ENCODE measurements at places on chromosomes 16 and 17.

DNA sequence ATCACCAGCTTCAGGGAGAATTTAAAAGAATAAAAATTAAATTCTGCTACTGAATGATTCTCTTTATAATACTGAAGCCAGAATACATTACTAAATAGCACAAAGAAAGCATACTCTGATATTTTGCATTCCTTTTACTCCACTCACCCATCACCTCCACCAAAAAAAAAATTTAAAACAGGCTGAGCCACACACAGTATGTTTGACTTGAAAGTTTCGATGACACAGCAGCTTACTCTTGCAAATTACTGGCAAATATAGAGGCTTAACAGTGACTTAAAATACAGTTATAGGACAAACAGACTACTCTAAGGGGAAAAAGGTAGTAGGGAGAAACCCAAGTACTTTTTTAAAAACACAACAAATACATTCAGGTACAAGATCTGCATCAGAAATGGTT lies 39.2 kb downstream of the GPATCH8 start:
- DNase-seq = no peak

DNA sequence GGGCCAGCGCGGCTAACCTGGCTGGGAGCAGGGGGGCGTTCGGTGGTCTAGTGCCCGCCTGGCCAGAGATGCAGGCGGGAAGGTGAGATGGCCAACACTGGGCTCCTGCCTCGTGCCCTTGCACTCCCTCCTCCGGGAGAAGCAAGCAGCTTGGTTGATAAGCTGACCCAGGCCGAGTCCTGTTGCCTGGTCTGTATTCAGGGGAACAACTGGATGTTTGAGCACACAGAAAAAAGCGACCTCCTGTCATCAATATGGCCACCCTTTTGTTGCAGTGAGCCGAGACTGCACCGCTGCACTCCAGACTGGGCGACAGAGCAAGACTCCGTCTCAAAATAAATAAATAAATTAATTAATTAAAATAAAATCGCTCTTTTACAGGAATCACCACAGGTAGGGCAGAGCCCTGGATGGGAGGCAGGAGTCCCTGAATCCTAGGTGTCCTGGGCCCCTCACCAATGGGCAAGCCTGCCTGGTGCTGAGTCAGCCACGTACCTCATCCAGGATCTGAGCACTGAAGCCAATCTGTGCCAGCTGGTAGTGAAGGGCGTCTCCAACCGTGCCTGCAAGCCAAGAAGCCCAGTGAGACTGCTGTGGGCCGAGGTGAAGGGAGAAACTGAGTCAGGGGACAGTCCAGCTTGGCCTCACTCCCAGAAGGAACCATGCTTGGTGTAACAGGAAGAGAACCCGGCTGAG lies 31.8 kb downstream of the HASPIN start:
- DNase-seq = no peak

DNA sequence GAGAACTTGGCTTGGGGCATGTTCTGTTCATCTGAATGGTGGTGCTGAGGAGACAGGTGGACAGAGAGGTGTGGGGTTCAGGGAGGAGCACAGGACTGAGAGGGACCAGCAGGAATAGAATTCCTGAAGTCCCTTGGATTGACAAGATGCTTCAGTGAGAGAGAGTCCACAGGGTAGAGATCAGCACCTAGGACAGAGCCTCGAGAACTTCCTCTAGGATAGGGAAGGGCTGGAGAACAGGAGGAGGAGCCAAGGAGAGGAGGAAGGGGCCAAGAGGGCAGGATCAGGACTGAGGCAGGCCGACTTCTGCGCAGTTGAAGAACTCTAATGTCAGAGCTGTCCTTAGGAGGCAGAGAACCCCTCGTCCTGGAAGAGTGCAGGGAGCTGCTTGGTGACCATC lies 138.4 kb downstream of the PRKCB start:
- no peak for DNase-seq

DNA sequence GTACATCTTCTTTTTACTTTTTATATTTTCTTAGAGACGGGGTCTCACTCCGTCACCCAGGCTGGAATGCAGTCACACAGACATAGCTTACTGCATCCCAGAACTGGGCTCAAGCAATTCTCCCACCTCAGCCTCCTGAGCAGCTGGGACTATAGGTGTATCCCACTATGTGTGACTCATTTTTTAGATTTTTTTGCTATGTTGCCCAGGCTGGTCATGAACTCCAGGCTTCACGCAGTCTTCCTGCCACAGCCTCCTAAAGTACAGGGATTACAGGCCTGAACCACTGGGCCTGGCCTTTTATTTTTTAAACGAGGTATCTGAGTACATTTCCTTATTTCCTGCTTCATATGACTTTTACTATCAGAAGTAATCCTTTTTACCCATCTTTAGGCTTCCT lies 48.0 kb downstream of the GLG1 start:
- no peak for DNase-seq

DNA sequence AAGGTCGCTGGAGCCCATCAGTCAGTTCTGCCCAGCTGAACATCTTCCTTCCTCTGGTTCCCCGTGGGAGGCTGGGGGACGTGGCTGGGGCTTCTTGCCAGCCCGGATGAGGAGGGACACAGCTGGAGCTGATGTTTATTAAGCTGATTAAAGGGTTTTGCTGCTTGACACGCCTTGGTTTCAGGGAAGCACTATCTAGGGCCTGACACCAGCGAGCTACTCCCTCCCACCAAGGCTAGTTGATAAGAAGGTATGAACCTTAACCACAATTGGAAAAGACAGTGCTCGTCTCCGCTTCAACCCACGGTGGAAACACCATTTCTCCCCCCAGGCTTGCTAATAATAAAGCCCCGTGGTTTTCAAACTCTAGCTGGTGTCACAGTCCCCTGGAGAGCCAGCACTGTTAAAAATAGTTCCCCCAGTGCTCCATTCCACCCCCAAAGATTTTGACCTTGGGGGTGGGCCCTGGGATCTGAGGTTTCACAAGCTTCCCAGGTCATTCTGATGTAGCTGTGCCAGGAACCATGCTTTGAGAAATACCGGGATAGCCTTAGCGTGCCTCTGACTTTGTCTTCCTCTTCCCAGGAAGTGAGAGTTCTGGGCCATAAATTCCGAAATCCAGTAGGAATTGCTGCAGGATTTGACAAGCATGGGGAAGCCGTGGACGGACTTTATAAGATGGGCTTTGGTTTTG lies 5.5 kb downstream of the DHODH start:
- no peak for DNase-seq

GRCh38 chr17:51765282-51766135 lies 393.0 kb downstream of the CA10 start:
- no peak for DNase-seq

- no peak for DNase-seq
Observed at GRCh38 chr17:72775919-72776318, 316.6 kb downstream of the SLC39A11 start.

GRCh38 chr16:476039-476438 lies 50.6 kb downstream of the RAB11FIP3 start:
- DNase-seq = no peak

- DNase-seq = no peak
Observed at GRCh38 chr16:58366247-58367031, 25.8 kb upstream of the GINS3 start.

GRCh38 chr16:85225257-85225656 lies 113.0 kb upstream of the CIBAR2 start:
- no peak for DNase-seq

- DNase-seq = no peak
Observed at GRCh38 chr16:29927070-29927905, 1.3 kb upstream of the KCTD13 start.

DNA sequence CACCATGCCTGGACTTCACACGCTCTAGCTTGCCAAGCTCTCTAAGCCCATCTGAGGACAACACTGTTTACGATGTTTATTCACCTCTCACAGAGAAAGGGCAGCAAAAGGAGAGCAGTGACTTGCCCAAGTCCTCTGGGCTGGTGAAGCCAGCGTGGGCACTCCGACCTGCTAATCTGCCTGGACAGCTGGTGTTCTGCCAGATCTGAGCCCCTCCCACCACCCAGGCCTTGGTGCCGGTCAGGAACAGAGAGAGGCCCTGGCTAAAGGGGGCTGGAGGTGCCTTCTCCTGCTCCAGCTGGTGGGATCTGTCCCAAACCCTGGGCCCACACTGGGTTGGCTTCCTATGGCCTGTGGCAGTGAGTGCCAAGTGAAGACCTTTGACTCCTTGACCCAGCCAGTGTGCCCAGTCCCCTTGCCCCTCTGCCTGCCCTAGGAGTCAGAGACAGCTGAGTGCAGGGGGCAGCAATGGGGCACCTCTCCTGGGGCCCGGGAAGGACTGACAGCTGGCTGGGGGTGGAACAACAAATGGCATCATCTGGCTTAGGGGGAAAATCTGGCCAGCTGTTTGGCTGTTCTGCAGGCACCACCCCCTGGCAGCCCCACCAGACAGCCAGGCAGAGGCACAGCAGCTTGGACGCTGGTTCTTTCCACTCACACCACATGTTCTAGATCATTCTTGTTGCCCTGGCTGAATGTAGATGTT lies 1.8 kb upstream of the SLC4A1 start:
- no peak for DNase-seq

- peak; percentile 90 for DNase-seq
Observed at GRCh38 chr17:44556832-44557606, at the start of gene FZD2. Gene FZD2 (plus strand): TSS chr17:44557484. CDS start chr17:44557689, 205 bp downstream.

DNA sequence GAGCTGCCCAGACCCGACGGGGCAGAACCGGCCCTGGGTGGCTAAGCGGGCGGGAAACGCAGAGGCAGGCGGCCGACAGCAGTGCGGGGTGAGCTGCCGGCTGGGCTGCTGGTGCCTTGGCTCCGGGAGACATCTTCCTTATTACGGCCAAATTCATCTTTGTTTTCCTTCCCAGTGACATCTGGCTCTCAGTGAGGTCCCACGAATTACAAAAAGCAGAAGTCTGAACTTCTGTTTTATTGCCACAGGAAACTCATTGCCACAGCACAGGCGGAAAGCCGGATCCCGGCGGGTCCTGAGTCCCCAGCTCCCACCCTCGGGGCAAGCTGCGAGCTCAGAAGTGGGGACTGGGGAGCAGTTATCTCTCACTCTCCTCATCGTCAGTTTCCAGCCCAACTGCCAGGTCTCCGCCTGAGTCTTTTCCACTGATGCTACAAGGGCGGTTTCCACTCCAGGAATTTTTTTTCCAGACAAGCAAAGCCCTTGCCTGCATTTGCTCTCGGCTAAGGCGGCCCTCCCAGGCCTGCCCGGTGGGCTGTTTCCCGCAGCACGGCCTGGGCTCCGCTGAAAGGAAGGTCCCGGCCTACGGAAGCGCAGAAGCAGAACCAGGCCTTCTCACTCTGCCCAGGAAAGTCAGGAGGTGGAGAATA lies 40.3 kb downstream of the CBFA2T3 start:
- DNase-seq = no peak

GRCh38 chr16:22924492-22924891 lies 110.5 kb downstream of the HS3ST2 start:
- DNase-seq = no peak

- DNase-seq = peak; percentile 64
Observed at GRCh38 chr17:8192070-8192815, 2.3 kb upstream of the BORCS6 start.

GRCh38 chr17:77867308-77867781 lies 91.2 kb upstream of the TNRC6C start:
- DNase-seq = no peak

DNA sequence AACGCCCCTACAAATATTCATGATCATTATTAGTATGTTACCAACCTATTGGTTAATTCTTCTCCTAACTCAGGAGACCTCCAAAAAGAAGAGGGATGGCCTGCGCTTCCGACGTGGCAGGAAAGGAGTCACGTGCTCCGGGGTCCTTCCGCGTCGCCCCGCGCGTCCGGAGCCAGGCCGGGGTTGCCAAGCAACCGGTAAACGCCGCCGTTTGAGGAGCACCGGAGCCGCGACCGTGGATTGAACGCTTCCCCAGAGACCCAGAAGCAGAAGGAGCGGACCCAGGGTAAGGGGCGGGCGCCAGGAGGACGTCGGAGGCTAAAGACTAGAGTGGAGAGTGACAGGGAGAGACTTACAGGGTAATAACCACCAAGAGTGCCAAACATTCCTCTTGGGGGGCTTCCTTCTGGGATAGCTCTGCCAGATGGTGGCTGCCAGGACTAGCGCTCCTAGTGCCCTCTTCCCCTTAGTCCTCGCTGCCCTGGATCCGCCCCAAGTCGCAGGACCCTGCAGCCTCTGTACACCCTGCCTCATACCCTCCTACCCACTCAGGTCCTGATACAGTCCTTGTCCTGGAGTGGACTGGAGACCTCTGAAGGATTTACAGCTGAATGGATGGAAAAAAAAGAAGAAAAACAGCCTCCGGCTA lies at the start of gene DNAI2:
TSS of gene DNAI2 (plus strand) at position 175 of the 649 bp plus-strand sequence. CDS start 7,584 bp downstream, outside the sequence.
- peak; percentile 14 for DNase-seq

DNA sequence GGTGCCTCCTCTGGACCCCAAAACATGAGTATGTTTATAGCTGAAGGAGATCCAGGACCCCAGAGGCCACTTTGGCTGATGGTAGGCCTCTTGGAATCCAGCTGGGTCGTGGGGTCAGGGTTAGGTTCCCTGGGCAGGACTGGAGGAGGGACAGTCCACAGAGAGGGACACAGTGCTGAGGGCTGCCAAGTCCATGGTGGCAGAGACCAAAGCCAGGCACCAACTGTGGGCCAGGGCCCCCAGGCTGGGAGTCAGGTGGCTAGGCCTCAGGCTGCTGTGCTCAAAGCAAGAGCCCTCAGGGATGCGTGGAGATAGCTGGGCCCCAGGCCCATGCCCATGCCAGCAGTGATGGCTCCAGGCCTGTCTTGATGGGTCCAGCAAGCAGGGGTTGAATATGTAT lies 44.1 kb downstream of the RAB11FIP4 start:
- no peak for DNase-seq

DNA sequence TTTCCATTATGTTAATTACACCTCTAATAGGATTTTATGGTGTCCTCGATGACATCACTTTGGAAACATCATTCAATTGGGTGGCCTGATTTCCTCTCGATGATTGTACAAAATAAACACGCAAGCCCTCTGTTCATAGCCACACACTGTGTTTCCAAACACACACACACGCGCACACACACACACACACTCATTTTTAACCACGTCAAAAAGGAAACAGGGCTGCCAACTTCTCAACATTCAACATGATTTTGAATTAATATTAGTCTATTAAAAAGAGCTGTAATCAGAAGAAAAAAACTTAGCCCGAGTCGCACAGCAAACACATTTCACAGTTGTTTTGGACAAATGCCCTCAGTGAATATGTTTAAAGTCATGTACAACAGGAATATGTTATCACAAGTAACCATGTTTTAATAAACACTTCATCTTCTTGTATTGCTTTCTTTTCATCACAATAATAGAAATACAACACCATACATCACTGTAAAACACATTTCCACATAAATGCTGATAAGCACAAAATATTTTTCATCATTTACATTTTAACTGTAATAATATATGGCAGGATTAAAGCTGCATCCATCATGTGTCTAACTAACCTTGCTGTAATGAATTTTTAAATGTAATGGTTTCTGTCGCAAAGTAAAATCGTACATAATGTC lies 219.1 kb upstream of the IRX3 start:
- no peak for DNase-seq

Data from HL-60 (cell line).